ENCODE measurements at places on chromosomes 5 and 9.

DNA sequence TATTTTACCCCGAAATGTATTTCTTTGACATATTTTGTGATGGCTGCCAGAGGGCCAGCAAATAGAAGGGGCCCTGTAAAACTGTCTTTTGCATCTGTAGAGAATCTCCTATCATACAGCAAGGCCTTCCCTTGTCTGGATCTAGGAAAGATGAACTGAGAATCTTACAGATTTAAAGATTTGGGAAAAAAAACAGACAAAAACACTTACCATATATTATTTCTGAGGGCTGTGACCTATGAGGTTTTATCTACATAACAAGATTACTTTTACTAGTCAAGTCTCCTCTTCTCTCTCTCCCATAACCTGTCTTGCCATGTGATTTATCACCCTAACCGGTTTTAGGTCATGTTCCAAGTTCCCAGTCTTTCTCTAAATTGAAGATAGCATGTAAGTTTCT is 599.2 kb upstream of the CDH6 start:
- DNase-seq = no peak

DNA sequence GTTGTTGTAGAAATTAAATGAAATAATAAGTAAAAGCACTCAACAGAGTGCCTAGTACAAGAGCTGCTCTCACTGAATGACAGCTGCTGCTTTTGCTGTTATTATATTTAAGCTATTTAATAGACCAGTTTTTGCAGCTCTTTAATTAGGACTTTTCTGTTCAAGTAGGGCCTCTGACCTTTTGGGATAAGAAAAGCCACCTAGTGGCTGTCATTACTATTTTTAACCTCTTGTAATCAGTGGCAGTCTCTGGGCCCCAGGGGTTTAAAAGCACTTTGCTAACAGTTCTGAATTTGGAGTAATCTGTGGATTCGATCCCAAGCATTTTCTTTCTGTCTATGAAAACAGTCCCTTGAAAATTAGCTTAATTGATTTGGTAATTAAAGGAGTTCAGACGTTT is 121.1 kb downstream of the NUDT12 start:
- no peak for DNase-seq

GRCh38 chr5:80740999-80741398 is 86.2 kb upstream of the DHFR start:
- no peak for DNase-seq

DNA sequence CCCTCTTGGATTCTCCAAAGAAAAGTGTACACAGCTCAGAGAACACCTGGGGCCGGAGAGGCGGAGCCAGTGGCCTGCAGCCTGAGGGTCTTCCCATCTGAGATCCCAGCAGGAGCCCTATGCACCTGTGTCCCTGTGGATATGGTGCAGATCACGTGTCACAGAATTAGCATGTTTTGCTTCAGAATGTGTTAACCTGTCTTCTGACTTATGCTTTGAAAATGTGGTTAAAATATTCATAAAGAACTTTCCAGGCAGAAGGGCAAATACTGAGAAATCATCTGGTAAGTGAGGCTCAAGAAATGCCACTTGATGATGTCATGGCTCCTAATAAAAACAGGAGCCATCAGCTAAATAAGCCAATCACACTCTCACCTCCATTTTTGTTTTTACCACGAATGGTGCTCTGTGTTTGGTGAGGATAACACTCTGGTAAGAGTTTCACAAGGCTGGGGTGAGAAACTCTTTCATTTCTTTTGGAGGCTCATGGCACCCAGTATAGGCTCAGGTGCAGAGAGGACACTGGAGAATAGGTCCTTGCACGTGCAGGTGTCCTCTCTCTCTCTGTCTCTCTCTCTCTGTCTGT is 279.8 kb downstream of the FSTL4 start:
- no peak for DNase-seq

- no peak for DNase-seq
These were observed 39.0 kb upstream of the ASS1 start for GRCh38 chr9:130405657-130406257.

GRCh38 chr5:167123126-167123525 is 1168.3 kb upstream of the WWC1 start:
- DNase-seq = no peak

DNA sequence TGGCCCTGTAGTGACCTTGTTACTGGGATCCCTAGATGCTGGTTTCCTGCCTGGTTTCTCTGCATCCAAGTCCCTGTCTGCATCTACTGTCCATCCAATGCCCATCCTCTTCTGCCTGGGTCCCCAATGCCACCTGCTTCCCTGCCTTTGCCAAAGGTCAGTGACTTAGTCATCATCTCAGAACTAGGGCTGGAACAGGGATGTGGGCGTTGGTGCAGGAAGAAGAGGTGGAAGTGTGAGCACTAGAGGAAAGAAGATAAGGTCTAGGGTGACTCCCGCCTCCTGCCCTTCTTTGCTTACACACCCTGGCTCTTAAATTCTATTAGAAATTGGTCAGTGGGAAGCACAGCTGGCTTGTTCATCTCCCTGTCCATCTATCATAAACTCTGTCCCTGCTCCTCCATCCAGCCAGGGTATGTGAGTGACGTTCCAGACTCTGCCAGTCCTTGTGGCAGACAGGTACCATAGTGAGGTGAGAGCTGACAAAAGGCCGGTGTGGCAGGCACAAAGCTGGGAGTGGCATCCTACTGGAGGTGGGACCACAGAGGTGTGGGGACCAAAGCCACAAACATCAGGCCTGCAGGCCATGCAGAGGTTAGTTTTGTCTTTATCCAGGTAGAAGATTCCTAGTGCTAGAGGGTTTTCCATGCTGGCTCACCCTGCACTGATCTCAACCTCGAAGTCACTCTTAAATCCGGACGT is 9.2 kb downstream of the PTPN3 start:
- DNase-seq = no peak

DNA sequence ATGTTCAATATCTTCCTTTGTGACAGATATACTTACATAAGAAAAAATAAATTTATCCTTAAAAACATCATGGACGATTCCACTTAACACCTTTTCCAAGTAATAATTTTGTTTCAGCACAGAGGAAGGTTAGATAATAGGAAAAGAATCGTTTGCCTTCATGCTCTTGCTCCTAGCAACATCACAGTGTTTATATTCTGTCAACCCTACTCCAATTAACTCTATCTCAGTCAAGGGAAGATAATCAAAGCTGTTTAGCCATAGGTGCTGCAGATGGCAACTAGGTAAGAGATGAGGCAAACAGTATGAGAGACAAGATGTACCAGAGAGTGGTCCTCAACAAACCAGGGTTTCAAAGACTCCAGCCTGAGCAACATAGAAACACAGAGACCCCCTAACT is 55.6 kb downstream of the UBAP2 start:
- DNase-seq = no peak

- no peak for DNase-seq
These were observed 8.7 kb downstream of the ASTN2 start for GRCh38 chr9:117405950-117406705.

DNA sequence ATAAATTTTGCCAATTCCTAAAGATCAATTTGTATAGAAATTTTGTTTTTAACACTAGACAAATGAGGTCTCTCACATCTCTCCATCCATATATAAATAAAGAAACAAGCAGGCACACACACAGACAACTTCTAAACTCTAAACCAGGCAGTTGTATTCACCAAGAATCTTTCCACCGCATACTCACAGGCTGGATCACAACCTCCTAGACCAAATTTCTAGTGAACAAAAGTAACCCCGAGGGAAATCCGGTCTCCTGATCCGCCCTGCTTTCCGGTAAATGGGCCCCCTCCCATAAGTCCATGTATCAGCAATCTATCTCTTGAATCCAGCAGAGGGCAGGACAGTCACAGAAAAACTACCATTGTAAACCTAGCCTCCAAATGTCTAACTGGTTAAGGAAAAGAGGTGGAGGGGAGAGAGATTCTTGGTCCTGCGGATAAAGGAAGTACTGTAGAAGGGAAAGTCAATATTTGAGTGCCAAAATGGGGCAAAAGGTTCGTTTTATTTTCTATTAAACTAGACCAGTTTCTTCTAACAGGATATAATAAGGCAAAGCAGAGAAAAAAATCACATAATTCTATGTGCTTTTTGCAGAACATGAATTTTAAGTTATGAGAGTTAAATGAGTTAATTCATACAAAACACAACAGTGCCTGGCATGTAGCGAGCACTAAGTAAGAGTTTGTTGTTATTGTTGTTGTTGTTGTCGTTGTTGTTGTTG is 4.8 kb upstream of the SMU1 start:
- peak; percentile 47 for DNase-seq

GRCh38 chr5:6328173-6328572 is 50.2 kb downstream of the MED10 start:
- no peak for DNase-seq

DNA sequence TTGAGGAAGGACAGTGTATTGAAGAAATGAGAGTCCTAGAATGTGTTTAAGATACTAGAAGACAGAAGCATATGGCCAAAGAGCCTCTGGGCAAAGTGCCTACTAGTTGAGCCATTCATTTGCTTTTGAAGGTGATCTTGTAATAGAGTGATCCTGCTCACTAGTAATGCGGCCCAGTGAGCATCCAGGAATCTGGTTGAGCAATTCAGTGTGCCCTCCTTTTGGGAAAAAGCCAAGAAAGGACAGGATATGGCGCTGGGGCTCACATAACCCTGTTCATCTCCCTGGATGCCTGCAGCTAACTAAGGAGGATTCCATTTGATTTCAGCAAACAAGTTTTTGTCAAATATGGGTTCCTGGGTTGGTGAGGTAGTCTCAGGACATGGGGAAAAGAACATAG is 16.3 kb downstream of the ADAM19 start:
- no peak for DNase-seq

GRCh38 chr9:6689893-6690674 is 44.6 kb upstream of the GLDC start:
- no peak for DNase-seq

DNA sequence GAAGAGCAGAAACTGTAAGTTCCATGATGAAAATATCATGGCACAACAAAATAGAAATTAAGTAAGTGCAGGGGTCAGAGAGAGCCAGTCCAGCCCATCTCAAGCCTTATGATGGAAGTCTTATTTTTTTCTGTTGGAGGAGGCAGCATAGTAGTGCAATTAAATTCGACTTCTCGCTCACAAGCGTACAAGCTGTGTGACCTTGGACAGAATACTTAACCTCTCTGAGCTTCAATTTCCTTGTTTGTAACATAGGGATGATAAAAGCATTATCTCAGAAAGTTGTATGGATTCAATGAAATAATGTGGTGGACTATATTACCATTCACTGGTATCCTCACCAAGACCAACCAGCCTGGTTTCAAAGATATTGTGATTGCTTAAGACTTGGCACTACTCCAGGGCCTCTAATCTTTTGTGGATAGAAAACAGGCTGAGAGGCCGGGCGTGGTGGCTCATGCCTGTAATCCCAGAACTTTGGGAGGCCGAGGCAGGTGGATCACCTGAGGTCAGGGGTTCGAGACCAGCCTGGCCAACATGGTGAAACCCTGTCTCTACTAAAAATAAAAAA is 26.8 kb upstream of the MVB12B start:
- DNase-seq = no peak

GRCh38 chr9:87796196-87796595 is 70.3 kb downstream of the CTSL start:
- no peak for DNase-seq

DNA sequence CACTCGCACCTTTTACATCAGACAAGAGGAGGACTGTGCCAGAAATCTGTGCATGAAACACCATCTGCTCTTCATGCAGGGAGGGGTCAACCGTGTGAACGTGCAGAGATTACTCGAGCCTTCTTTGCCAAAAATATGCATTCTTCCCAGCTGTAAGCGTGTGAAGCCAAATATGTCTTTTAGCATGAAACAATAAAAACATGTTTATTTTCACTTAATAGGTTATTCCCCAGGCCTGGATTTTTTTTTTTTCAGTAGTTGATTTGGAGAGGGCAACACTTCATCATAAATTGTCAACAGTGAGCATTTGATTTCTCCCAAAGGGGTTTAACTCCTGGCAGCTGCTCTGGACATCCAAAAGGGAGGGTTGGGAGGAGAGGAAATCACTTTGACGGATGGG is 23.8 kb downstream of the PLAC8L1 start:
- no peak for DNase-seq

DNA sequence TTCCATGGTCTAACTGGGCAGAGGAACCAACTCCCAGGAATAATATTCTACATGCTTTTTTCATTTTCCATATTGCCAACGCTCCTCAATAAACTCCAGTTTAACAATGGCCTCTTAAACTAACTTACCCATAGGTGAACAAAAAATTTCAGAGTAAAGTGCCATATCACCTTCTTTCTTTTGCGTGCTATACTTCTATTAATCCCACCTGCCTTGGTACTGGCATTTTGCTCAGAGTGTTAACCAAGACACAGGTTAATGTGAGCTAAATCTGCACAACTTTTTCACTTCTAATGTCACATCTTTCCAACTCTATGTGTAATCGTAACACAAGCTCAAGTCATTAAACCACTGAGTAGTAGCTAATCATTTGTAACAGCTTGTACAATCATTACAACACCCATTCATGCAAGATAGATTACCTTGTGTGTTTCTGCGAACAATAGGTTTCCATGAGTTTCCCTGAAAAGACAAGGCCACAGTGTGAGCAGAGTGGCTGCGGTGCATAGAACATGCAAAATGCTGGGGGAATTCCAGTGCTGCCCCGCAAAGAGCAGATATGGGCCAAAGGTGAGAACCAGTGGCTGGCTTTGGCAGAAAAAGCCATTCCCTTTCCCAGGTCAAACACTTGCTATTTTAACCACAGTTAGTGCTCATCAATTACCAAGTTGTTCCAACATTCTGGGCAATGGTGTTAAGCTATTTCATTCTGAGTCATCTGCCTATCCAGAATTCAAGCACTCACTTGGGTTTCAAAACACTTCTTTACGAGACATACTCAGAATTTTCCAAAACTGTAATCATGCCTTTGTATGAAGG is 42.8 kb downstream of the TIMD4 start:
- DNase-seq = no peak

GRCh38 chr5:116396476-116397099 is 178.0 kb downstream of the SEMA6A start:
- DNase-seq = no peak

DNA sequence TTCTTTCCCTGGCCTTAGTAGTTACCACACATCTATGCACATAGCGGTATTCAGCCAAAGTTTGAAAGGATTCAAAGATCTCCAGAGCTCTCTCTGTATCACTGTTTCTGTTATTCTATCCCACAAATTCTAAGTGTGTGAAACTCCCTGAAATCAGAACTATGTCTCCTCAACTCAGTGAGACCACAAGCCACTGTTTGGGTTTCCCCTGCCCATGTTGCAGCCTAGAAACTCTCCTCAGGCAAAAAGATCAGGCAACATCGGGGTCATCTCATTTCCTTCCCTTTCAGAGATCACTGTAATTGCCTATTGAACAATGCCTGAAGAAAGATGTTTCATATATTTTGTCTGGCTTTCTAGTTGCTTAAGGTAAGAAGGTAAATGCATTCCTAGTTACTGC is 135.6 kb downstream of the TMC1 start:
- DNase-seq = no peak

DNA sequence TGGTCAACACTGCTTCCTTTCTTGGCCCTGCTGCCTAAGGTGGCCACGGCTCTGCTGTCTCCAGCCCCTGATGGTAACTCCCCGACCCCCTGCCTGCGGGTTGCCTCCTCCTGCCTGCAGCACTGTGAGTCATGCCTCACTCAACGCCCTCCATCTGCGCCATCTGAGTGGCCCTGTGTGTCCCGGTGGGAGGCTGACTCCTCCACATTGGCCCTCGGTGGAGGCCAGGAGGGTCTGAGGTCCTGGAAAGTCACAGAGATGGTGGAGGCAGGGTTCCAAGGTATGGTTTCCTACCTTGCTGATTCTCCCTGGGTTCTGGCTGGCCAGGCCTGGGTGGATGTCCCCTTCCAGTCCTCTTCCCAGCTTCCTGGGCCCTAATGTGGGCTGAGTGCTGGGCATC is 64.5 kb upstream of the ADAMTS2 start:
- no peak for DNase-seq

- DNase-seq = peak; percentile 84
These were observed 44.4 kb upstream of the ANKDD1B start for GRCh38 chr5:75566710-75567309.

GRCh38 chr9:130542457-130543228 is 36.7 kb upstream of the FUBP3 start:
- no peak for DNase-seq

All from BJ (cell line).